ENCODE measurements at places on chromosomes 2 and 18.

GRCh38 chr18:48113691-48114090 lies 183.2 kb upstream of the SMAD2 start:
- DNase-seq = no peak

- DNase-seq = no peak
These were observed 35.5 kb downstream of the NXPH2 start for GRCh38 chr2:138744713-138745112.

DNA sequence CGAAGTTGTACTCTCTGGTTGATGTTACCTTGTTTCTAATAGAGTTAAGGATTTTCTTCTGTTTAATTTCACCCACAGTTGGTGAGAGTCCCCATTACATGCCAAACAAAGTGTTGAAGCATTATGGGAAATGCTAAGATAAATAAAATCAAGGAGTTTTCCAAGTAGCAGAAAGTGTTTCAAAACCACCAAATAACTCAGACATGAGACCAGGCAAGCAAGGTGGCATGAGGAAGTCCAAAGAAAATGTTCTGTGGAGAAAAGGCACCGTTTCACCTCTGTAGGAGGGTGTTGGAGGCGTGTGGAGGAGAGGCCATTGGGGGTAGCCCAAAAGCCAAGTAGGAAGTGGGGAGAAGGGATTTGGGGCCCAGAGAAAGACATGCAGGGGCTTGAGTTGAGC lies 8.7 kb downstream of the CFAP221 start:
- no peak for DNase-seq

DNA sequence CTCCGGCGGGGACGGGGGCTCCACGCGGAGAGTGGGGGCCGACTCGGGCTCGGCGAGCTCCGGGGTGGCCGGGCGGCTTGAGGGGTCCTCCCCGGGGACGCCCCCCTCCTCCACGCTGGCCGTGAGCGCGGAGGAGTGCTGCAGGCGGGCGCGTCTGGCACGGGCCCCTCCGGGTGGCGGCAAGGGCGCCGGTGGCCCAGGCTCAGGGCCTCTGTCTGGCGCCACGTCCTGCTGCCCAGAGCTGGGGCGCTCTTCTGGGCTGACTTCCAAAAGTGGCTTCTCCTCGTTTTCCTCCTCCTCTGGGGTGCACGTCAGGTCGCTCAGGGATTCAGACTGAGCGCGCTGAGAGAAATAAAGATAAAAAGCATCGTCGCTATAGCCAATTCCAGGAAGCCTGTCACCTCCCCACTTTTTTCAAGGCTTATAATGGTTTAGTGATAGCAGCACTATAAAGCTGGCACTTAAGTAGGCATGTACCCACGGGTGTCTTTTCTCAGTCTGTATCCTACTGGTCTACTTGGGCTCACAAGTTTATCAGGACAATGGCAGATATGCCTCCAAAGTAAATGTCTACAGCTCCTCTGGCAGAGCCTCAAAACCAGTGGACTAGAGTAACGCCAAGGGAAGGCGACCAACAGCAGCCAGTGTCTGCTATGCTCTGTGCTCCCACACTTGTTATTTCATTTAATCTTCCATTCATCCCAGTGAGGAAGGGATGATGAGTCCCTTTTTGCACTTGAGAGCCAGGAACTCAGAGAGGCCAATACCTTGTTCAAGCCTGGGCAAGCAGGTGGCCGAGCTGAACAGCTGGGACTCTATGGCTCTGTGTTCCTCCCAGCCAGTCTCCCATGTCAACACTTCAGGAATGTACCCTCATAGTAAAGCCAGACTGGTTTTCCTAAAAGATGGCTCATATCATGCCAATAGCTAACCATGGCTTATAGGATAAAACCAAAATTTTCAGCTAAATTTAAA lies 92.6 kb upstream of the MGAT4A start:
- no peak for DNase-seq

GRCh38 chr2:177578454-177578853 lies 185.9 kb downstream of the AGPS start:
- DNase-seq = no peak

Data from smooth muscle cell of the brain vasculature (primary cell).